ENCODE measurements at places on chromosomes 4 and X. TPM values are rescaled to one million over a fixed set of nuclear protein-coding genes. Genes with fewer than 3 reads are reported as not detected.
A peak's percentile ranks its signal among the peaks of the same experiment; 100 is the strongest.

GRCh38 chr4:2095236-2096072, 36.3 kb downstream of the NAT8L start:
- H3K27me3 ChIP-seq, result no peaks in the 10 kb centered on the region
- H3K4me1 ChIP-seq, result no peaks in the 10 kb centered on the region
- H3K36me3 ChIP-seq, result no peaks in the 10 kb centered on the region
- no peak overlapping the region for H3K27ac ChIP-seq
- no peak overlapping the region for H3K4me3 ChIP-seq
- no peak for DNase-seq

GRCh38 chrX:153568451-153569011, 30.4 kb downstream of the CCNQ start:
- H3K4me3 ChIP-seq, result no peak overlapping the region
- no peaks in the 10 kb centered on the region for H3K27me3 ChIP-seq
- H3K27ac ChIP-seq, result no peak overlapping the region
- H3K36me3 ChIP-seq, result no peaks in the 10 kb centered on the region

Gene STATH
- not detected for total RNA-seq

DNA sequence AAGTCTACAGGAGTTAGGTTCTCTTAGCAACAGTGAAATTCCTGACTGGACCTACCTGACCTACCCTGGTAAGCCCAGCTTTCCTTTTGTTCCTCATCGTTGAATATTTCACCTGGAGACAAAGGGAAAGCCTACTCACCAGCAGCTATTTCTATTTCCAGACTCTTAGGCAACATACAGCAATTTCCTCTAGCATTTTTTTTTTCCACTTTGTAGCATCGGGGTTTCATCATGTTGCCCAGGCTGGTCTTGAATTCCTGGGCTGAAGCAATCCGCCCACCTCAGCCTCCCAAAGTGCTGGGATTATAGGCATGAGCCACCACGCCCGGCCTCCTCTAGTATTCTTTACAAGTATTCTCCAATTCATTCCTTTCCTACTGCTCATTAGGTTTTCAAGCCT, 6.8 kb upstream of the S100G start:
- H3K27ac ChIP-seq, result no peak overlapping the region
- no peak for DNase-seq
- no peaks in the 10 kb centered on the region for H3K4me1 ChIP-seq
- H3K36me3 ChIP-seq, result no peaks in the 10 kb centered on the region
- H3K27me3 ChIP-seq, result peaks cover 5% of the 10 kb centered on the region
- H3K4me3 ChIP-seq, result no peak overlapping the region

Gene NXT2
- total RNA-seq, result 5.3 TPM

DNA sequence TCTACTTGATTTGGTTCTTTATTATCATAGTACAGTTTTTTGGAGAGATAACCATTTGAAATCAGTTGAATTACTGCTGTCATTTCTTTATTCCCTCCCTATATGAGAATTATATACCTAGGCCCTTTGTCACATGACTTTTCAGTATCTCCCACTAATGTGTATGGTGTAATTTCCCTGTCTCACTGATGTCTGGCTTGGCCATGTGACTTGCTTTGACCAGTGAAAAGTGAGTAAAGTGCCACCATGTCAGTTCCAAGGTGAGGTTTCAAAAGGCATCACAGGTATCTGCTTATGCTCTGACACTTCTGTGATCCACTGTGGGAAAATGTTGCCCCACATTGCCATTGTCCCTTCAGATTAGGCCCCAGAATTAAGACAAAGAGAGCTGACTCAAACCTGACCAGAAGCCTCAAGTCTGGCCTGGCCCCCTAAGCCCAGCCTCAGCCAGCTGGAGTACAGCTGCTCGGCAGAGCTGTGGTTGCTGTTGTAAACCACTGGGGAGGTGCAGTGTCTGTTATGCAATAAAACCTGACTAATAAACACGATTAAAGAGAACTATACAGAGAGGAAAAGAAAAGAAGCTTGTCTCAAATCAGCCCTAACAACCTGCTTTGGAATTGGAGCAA, 27.5 kb downstream of the SETD7 start:
- H3K4me3 ChIP-seq, result no peak overlapping the region
- peak overlapping the region; percentile 13 for H3K27ac ChIP-seq
- H3K27me3 ChIP-seq, result no peaks in the 10 kb centered on the region
- peaks cover 30% of the 10 kb centered on the region for H3K36me3 ChIP-seq
- DNase-seq, result no peak
- H3K4me1 ChIP-seq, result peaks cover 24% of the 10 kb centered on the region

GRCh38 chr4:114773339-114773738, 174.7 kb downstream of the UGT8 start:
- no peak overlapping the region for H3K27ac ChIP-seq
- H3K4me3 ChIP-seq, result no peak overlapping the region

- H3K4me1 ChIP-seq, result no peaks in the 10 kb centered on the region
- H3K27me3 ChIP-seq, result no peaks in the 10 kb centered on the region
- no peaks in the 10 kb centered on the region for H3K36me3 ChIP-seq
- no peak overlapping the region for H3K27ac ChIP-seq
- DNase-seq, result no peak
These were observed 32.0 kb downstream of the SLC25A5 start for GRCh38 chrX:119500061-119500800.

DNA sequence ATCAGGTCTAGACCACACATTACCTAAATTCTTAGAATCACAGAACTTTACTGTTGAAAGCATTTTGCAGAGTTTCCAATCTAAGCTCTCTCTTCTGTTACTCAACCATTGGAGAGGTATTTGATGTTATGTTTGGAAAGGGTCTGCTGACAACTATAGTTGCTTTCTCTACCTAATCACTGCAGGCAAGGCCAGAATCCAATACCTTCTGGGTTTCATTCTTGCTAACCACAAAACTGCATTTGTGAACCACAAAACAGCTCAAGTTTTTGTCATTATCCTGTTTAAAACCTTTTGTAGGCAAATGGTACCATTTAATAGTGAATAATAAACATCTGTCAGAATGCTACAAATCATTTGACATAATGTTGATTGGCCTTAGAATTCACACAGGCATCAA, 380.1 kb downstream of the GASK1B start:
- H3K27me3 ChIP-seq, result no peaks in the 10 kb centered on the region
- H3K36me3 ChIP-seq, result no peaks in the 10 kb centered on the region
- DNase-seq, result no peak
- H3K4me3 ChIP-seq, result no peak overlapping the region
- no peak overlapping the region for H3K27ac ChIP-seq
- H3K4me1 ChIP-seq, result no peaks in the 10 kb centered on the region

DNA sequence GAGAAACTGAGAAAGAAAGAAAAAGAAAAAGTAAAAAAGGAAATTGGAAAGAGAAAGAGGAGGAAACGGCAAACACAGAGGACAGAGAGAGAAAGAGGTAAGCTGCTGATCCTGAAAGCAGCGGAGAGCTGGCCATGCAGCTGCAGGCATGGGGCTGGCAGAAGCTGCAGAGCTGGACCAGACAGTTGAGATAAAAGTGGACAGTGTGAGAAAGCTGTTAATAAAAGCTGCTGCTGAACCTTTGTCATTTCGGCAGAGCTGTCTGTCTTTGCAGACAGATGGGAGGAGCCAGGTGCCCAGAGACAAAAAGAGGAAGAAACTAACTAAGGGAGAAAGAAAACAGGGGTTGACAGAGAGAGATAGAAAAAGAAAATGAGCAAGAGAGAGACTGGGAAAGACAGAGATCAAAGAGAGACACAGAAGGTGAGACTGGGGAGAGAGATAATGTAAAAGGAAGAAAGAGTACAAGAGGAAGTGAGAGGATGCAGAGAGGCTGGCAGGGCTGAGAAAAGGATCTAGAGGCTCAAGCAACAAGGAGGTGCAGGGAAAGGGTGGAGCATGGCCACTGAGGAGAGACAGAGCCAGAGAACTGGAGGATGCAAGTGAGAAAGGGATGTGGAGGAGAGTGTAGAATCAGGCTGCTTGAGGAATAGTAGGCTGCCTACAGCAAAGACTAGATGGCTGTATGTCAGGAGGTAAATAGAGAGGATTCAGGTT, 376.8 kb upstream of the FGF16 start:
- DNase-seq, result no peak
- no peak overlapping the region for H3K4me3 ChIP-seq
- no peaks in the 10 kb centered on the region for H3K4me1 ChIP-seq
- no peak overlapping the region for H3K27ac ChIP-seq
- H3K27me3 ChIP-seq, result no peaks in the 10 kb centered on the region
- no peaks in the 10 kb centered on the region for H3K36me3 ChIP-seq

Gene PRR32
- 0.29 TPM for total RNA-seq

DNA sequence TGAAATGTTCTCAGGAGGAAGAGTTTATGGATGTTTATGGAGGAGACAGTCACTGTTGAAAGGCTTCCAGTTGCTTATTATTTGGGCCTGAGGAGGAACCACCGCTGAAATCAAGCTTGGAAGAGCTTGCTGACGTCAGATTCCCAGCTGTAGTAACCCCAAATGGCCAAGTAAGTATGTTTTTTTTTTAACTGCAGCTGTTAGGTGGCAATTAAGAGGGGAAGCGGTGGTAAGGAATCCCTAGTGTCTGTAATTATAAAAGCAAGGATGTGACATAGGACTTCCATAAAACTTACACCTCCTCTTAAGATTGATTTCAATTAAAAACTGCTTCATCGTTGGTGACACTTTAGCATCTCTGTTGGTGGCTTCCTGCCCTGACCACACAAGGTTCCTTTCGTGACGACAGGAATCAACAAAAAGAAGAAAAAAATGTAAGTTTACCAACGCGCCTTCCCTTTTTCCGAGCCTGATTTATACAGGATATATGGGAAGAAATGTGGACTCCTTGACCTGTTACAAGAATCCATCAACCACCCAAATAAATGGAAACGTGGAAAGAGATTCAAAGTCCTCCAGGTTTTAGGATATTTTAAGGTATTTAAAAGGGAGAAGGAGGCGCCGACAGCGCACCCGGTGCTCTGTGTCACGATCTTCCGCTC, 884 bp downstream of the RELL1 start:
- H3K27ac ChIP-seq, result peak overlapping the region; percentile 100
- peak overlapping the region; percentile 83 for H3K4me3 ChIP-seq
- peaks cover 35% of the 10 kb centered on the region for H3K4me1 ChIP-seq
- no peaks in the 10 kb centered on the region for H3K36me3 ChIP-seq
- H3K27me3 ChIP-seq, result no peaks in the 10 kb centered on the region

- no peaks in the 10 kb centered on the region for H3K36me3 ChIP-seq
- H3K4me3 ChIP-seq, result no peak overlapping the region
- H3K4me1 ChIP-seq, result peaks cover 11% of the 10 kb centered on the region
- DNase-seq, result peak; percentile 50
These were observed 5.4 kb upstream of the SH3BP2 start for GRCh38 chr4:2787230-2788100.

DNA sequence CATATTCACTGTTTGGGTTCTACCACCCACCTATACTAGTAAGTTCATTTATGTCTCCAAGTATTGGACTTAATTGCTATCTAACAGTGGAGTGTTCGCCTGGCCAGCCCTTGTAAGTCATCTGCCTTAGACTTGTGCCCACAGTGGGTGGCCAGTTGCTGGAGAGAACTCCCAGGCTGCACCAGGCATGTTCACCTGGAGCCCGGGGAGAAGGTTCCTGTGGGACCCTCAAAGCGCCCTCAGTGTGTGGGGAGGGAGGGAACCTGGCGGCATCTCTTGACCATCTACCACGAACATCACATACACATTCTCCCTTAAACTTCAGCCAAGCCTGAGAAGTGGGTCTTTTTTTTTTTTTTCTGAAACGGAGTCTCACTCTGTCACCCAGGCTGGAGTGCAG, 138.1 kb downstream of the CPZ start:
- H3K36me3 ChIP-seq, result no peaks in the 10 kb centered on the region
- no peak for DNase-seq
- H3K27ac ChIP-seq, result no peak overlapping the region
- H3K4me3 ChIP-seq, result no peak overlapping the region

Gene NDNF
- 2.7 TPM for total RNA-seq

DNA sequence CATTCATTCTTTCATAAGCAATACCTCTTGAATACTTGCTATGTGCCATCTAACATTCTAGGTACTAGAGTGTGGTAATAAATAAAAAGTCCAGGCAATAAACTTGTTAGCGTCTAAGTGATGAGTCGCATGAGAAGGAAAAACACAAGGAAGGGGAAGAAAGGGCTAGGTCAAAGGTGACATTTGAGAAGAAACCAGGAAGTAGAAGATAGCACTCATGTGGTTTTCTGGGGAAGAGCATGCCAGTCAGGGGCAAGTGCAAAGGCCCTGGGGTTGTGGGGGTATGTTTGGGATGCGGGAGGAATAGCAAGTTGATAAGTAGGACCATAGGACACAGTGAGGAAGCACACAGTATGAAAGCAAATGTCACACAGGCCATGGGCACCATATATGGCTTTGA, 157.0 kb downstream of the TSPAN5 start:
- H3K27me3 ChIP-seq, result no peaks in the 10 kb centered on the region
- no peak for DNase-seq
- no peak overlapping the region for H3K27ac ChIP-seq
- no peak overlapping the region for H3K4me3 ChIP-seq

- no peak overlapping the region for H3K27ac ChIP-seq
- no peaks in the 10 kb centered on the region for H3K4me1 ChIP-seq
- no peaks in the 10 kb centered on the region for H3K27me3 ChIP-seq
- H3K4me3 ChIP-seq, result no peak overlapping the region
These were observed 459.7 kb downstream of the MID1IP1 start for GRCh38 chrX:39260965-39261364.

DNA sequence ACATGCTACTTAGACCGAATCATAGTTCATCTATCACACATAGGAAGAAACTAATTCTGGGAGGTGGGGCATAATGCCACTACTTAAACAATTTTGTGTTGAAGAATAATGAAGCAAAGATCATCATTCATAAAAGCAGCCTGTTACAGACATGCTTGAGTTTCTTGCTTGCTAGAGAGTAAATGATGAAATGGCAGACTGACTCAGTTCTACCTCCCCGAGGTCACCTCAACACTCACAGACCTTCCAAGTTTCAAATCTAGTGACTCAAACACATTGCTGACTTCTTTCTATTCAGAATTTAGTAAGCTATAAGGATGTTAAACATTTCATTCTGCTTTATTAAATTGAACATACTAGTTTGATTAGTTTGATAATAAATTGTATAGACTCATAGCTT, 636.5 kb upstream of the FRG1 start:
- H3K4me1 ChIP-seq, result no peaks in the 10 kb centered on the region
- no peaks in the 10 kb centered on the region for H3K27me3 ChIP-seq
- no peak for DNase-seq

DNA sequence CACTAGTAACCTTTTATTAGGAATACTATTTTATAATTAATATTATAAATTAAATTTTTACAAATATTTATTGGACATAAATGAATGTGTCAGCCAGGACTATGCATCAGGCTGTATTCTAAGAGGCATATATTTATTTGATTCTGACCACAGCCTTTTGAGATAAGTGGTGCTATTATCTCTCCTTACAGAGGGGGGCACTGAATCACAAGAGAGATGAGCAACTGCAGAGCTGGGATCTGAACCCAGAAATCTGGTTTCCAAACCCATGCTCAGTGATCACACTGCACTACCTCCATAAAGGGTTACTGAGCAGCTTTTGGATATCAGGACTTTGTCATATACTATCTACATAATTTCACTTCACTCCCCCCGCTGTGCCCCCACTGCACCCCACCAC, 322.0 kb downstream of the TMA16 start:
- no peaks in the 10 kb centered on the region for H3K27me3 ChIP-seq
- no peak for DNase-seq
- no peaks in the 10 kb centered on the region for H3K4me1 ChIP-seq
- H3K4me3 ChIP-seq, result no peak overlapping the region

Gene FHDC1
- total RNA-seq, result 0.41 TPM
